ENCODE measurements at places on chromosomes 1 and 21.
A peak's percentile ranks its signal among the peaks of the same experiment; 100 is the strongest.

GRCh38 chr1:40796939-40797667 lies 13.5 kb downstream of the KCNQ4 start:
- DNase-seq, result no peak

DNA sequence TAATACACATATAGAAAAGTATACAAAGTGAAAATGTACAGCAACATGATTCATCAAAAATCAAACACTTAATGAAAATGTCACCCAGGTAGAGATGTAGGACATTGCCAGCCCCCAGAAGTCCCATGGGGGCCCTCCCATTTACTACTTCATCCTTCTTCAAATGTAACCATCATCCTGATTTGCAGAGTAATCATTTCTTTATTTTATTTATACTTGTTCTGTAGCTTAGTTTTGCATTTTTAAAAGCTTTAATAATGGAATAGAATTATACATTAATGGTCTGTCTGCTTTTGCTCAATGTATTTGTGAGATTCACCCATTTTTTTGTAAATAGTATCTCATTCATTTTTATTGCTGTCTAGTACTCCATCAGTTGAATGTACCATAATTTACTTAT lies 96.8 kb upstream of the CD55 start:
- no peak for DNase-seq

- DNase-seq, result no peak
Observed at GRCh38 chr1:36760081-36760480, 274.2 kb downstream of the GRIK3 start.

DNA sequence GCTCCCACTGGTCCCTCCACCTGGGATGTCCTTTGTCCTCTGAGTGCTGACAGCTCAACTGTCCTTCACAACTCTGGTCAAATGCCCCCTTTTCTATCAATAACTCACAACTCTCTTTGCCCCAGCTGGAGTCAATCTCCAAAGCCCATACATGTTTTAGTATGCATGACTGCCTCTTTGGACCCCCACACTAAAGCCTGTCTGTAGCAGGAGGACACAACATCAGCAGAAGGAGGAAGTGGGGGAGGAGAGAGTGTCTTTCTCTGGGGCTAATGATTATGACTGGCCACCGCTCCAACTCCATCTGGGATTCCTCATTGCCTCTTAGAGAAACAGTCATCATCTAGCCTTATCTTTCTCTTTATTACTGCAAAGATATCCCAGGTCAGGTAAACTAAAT lies 186.6 kb upstream of the FGGY start:
- DNase-seq, result no peak

GRCh38 chr1:28070725-28071593 lies 17.5 kb downstream of the EYA3 start:
- DNase-seq, result no peak

- peak; percentile 31 for DNase-seq
Observed at GRCh38 chr1:42957229-42957879, 1.3 kb downstream of the SLC2A1 start.

GRCh38 chr1:188476606-188477005 lies 1647.9 kb downstream of the PLA2G4A start:
- no peak for DNase-seq

DNA sequence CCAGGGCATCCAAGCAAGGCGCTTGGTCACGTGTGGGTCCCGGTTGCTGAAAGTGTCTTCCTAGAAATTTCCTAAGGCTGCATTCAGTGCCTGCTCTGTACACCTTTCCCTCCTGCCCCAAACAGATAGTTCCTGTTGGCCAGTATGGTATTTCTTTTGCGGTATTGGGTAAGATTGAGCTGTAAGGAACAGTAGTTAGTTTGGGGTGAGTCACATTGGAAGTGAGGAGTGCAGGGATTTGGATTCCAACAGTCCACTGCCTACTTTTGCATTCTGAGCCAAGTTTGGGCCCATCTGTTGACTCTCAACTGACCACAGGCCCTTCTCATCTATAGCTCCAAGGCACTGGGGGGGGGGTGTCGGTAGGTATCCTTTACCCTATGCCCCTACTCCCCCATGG lies 83.4 kb downstream of the MAP3K21 start:
- DNase-seq, result no peak

DNA sequence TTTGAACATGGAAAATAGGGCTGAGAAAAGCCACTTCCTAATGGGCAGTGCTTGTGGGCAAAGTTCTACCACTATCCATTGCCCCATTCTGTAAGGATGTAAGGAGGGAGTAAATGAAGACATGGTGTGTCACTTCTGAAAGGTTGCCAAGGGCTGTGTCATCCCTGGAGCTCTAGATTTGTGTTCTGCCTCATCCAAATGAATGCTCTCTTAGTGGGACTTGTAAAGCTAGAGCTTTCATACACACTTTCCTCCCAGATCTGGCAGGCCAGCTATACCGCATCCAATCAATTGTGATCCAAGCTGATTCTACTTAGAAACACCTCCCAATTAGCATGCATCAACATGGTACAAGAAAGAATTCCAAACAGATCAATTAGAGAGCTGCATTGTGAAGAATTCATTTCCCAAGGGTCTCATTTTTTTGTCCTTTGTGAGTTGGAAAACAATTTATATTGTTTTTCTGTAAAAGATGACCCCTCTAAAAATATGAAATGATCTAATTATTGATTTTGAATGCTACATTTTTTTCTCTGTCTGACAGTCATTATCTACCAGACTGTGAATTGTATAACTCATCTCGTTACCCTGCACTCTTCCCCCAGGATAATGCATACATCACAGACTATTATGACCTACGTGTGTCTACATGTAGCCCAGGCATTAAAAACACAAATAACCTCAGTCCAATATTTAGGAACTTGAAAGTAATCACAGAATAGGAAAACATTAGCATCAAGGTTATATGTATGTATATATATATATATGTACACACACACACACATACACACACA lies 117.1 kb upstream of the DUSP10 start:
- DNase-seq, result no peak

DNA sequence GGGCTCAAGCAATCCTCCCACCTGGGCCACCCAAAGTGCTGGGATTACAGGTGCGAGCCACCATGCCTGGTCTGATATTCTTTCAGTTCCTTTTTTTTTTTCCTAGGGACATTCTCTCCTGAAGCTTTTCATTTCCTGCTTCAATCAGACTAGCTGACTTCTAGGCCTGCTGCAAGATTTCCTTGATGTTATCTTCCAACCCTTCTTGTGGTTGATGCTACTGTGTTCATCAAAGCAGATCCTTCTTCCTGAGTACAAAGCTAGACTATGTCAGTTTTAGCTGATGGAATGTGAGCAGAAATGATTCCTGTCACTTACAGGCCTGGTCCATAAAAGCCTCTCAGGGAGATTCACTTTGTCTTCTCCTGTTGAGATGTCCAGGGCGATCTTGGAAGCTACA lies 146.4 kb downstream of the CDC7 start:
- no peak for DNase-seq

GRCh38 chr1:168442931-168443330 lies 100.9 kb downstream of the XCL2 start:
- DNase-seq, result no peak

DNA sequence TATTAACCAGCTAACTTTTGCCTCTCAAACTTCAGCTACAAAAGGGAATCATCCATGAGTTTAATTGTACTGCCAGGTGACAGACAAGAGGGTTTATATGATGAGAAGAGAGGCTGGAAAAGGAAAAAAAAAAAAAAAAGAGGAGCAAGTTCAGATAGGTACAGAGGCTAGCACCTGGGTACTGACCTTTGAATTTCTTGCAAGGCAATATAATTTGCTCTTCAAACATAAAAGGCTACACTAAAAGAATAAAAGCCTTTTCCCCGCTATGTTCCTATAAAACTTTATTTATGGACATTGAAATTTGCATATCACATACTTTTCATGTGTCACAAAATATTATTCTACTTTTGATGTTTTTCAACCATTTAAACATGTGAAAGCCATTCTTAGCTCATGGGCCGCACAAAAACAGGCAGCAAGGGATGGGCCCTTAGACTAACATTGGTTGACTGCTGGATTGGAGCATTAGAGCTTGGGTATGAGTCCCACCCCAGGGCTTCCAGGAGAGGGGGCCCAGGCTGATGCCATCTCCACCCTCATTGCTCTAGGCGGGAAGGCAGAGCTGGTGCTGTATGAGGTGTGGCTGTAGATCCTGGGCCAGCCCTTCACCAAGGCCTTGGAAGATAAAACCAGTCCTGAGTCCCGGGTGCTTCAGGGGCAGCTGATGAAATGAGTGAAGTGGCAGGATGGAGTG lies 44.3 kb downstream of the ATP1B1 start:
- DNase-seq, result no peak

- no peak for DNase-seq
Observed at GRCh38 chr1:240666568-240667198, 54.7 kb upstream of the GREM2 start.

DNA sequence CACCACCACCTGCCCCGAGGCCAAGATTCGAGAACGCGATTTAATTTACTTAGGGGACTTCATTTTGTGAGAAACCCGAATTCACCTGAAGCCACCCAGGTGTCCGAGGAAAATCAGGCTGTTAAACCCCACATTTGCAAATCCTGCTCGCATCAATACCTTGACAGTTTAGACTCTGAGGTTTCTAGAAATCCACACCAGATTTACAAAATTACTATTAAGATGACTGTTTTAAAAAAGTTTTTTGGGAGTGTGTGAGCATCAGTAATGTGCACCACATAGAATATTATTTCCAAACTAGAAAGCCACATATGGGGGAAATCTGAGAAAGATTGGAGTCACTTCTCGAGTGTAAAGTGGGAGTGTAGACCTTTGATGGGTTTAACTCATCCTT lies 685 bp downstream of the RIMKLA start:
- no peak for DNase-seq

Data from activated CD4-positive, alpha-beta T cell treated with anti-CD3 and anti-CD28 coated beads for 48 hours (primary cell).